ENCODE measurements at places on chromosomes 6 and 20.
A peak's percentile ranks its signal among the peaks of the same experiment; 100 is the strongest.

DNA sequence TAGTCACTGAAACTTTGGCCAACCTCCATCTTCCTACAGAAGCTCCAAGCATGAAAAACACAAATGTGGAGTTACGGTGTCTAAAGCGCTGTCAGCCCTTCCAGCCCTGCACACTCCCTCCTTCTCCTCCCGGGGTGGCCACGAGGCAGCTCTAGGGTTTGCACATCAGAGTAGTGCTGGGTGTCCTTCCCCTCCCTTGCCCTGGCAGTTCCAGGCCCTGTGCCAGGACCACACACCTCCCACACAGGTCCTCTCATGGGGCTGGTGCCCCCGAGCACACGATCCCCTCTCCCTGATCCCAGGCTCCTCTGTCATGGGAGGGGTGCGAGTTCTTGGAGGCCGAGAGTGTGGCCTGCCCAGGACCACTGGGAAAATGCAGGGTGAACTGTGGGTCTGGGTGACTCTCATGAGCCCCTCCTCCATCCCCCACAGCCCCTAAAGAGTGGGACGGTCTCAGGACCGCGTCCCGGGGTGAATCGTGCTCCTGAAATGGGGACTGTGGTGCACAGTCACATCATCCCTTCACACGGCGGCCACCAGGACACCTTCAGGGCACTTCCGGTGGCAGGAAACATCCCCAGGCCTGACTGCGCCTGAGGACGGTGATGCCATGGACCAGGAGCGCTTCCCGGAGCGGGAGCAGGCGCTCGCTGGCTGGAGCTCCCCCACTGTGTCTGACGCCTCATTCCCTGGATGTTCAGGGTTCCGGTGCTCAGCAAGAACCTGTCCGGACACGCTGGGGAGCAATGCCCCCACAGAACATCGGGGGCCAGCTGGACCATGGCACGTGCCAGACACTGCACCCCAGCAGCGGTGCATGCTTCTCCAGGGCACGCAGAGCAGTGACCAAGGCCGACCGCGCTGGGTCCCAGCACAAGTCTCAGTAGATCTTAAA, 42.8 kb upstream of the SLCO4A1 start:
- DNase-seq, result no peak

DNA sequence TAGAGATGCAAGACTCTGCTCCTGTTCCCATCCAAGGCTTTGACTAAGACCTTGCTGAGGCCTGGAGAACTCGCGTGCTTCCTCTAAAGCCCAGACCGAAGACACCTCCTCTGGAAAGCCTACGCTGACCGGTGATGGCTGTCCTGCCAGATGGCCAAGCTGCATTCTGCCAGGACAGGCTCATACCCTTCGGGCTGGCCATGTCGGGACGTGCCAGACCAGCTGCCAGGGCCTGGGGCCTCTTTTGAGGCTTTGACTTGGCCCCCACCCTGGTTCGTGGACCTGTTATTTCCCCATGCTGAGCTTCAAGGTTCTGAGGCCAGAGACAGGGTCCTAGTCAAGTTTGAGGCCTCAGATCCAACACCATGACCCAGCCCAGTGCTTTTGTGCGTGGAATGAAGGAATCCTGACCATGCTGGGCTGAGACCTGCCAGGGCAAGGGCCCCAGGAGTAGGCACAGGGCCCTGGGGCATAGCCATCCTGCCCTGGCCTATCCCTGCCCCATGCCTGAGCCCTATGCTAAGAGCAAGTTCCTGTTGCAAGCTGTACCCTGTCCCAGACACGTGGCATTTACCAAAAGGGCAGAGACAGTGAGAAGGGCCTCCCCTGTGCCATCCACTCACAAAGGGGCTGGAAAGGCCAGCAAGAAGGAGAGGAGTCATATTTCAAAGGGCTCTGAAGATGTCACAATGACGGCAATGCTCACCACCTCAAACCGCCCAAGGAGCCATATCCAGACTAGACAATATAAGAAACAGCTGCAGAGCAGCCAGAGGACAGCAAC, 42.8 kb downstream of the MRPL14 start:
- DNase-seq, result no peak

- DNase-seq, result no peak
Observed at GRCh38 chr6:15266423-15266996, 20.6 kb downstream of the JARID2 start.

- DNase-seq, result no peak
Observed at GRCh38 chr6:67790569-67790968, 844.5 kb upstream of the ADGRB3 start.

- no peak for DNase-seq
Observed at GRCh38 chr6:30691208-30691847, 544 bp upstream of the NRM start.

DNA sequence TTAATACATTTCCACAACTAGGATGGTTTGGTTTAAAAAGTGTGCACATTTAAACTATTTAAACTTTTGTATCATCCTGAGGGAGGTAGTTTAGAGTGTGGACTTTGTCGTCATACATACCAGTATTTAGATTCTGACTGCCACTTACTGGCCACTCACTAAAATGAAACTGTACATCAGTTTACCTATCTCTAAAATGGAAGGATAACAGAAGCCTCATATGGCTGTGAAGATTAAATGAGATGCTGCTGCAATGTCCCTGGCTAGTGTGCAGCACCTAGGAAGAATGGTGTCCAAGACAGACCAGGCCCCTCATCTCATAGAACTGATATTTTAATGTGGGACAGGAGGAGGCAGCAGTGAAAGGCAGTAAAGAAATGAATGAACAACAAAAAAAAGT, 12.0 kb upstream of the PKIG start:
- DNase-seq, result no peak

DNA sequence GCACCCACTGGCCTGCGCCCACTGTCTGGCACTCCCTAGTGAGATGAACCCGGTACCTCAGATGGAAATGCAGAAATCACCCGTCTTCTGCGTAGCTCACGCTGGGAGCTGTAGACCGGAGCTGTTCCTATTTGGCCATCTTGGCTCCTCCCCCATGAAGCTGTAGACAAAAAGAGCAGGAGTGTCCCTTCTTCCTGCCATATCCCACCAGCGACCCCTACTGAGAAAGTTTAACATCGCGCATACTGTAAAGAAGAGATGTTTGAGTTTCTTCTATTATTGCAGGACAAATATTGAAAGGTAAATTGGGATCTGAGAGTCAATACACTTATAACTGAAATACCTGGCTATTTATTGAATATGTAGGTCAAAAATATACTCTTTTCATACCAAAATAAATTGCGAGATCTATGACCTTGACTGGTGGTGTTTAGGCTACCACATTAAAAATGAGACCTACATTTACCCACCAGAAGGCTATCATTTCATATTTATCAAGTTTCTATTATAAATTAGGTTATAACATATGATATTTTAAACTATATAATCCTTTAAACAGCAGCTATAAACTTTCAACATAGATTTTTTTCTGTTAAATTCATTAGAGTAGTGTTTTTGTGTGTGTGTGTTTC, 586.3 kb downstream of the HTR1B start:
- DNase-seq, result no peak

- no peak for DNase-seq
Observed at GRCh38 chr6:137426007-137426689, 68.0 kb downstream of the OLIG3 start.

- DNase-seq, result no peak
Observed at GRCh38 chr6:137799950-137800568, 67.0 kb upstream of the TNFAIP3 start.

- peak; percentile 49 for DNase-seq
Observed at GRCh38 chr6:125201961-125202729, 48.6 kb downstream of the TPD52L1 start.

GRCh38 chr20:55693641-55694040, 311.7 kb downstream of the CBLN4 start:
- DNase-seq, result no peak

- DNase-seq, result no peak
Observed at GRCh38 chr20:21821358-21821757, 115.9 kb downstream of the PAX1 start.

DNA sequence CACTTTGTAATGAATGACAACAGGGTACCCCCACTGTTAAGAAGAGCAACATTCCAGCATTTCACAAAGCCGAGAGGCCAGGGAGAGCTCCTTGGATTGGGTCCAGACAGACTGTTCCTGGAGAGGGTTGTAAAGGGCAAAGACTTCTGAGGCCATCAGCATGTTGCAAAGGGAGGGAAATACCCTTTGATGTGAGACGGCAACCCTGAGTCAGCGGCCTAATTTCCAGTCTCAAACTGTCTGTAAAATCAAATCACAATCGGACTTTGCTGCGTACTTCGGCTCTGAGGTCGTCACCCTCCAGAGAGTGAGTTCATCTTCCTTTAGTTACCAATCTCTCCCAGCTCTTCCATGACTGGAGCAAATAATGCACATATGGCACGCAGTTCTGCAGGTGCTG, 101.0 kb upstream of the DTNBP1 start:
- DNase-seq, result peak; percentile 10

GRCh38 chr6:100657678-100658330, 193.1 kb upstream of the SIM1 start:
- no peak for DNase-seq

DNA sequence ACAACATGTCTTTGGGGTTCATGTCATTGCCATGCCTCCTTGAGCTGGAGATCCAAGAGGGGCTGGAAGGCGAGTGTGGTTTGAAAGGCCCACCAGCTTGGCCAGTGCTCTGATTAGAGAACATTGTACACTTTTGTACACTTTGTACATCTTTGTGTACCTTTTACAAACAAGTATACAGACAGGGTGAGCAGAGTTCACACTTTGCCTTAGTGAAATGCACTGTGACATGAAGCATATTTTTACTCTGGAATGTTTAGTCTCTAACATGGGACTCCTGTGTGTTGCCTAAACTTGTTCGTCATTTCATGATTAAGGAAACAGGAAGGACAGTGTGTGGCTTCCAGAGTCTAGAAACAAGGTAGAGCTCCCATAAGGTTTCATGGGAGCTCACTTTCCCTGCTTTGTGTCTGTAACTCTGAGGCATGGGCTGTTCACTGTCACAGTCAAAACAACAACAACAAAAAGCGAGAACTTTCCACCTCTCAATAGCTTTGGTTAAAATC, 225.8 kb upstream of the SOX4 start:
- DNase-seq, result no peak

- no peak for DNase-seq
Observed at GRCh38 chr6:43853066-43853650, 83.1 kb downstream of the VEGFA start.

DNA sequence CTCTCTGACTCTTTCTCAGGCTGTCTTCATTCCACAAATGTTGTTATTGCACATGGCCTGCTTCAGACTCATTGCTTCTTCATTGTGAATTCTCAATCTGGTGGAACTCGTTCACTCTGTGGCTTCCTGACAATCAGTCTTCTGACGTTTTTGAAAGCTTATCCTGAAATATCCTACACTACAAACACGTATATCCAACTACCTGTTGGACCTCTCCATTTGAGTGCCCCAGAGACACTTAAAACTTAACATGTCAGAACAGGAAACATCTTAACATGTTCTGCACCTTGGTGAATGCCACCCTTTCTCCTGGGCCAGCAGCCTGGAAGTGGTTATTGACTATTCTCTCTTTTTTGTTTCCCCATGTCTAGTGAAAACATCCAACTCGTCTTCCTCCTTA, 50.8 kb downstream of the AIG1 start:
- no peak for DNase-seq

GRCh38 chr6:146041282-146041681, 12.4 kb downstream of the GRM1 start:
- no peak for DNase-seq

DNA sequence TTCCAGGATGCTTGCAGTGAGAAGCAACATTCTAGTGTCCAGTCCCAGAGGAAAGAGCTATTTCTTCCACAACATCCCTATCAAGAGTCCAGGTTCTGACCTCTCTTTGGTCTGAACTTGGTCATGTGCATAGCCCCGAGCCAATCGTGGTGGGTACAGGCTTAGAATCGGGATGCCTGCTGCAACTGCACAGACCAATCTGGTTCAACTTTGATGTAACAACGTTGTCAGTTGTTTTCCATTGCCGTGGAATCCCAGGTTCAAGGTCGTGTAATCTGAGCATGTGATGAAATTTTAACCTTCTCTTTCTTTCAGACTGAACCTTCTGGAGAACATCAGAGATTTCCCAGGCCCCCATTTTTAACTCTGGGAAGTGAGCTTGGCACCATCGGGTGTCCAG, 130.5 kb downstream of the ANKRD60 start:
- no peak for DNase-seq

DNA sequence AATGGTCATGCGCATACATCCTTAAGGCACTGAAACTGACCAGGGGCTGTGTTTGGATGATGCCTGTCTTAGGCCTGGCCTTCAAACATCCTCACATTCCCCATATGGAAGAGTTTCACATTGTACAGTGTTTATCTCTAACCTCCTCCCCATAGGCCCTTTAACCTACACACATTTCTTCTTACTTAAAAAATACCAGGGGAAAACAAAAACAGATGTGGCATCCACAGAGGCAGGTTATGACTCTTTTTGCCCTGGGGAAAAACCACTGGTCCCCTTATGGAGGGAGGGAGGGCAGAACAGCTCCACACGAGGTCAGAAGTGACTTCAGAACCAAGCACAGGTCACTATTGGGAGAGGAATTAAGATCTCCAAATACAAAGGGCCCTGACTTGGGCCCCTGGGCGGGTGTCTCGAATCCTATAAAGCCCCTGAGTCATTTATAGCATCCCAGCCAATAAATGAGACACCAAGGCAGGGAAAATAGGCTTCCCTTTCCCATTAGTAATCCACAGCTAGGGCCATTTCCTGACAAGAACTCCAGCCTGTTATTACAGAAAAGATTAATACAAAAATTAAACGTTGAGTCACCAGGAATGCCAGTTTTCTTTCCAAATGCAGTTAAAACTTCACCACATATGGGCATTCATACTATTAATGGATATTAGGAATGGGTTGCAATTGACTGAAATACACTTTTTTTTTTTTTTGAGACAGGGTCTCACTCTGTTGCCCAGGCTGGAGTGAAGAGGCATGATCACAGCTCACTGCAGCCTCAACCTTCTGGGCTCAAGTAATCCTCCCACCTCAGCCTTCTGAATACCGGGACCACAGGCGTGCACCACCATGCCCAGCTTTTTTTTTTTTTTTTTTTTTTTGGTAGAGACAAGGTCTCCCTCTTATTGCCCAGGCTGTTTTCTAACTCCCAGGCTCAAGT, 107.2 kb downstream of the ATP9A start:
- DNase-seq, result peak; percentile 85

- no peak for DNase-seq
Observed at GRCh38 chr6:996271-996852, 303.4 kb upstream of the EXOC2 start.

GRCh38 chr6:118223316-118223715, 316.3 kb downstream of the SLC35F1 start:
- DNase-seq, result no peak

- DNase-seq, result no peak
Observed at GRCh38 chr6:66623050-66623449, 916.0 kb upstream of the EYS start.

DNA sequence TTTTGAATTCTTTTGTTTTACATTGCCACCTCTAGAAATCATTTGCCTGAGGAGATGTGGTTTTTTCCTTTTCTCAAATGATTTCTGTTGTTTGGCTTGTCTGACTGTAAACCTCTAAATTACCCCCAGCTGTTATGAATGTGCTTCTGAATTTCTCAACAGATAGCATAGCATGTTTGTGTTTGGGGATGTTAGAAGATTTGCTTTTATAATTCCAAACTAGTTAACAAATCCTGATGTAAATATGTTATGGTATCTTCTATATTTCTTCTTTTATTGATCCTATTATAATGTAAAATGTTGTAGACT, 31.6 kb upstream of the EZR start:
- DNase-seq, result no peak
